NCI-H2081 (cell line): ENCODE measurements at places on chromosomes 5 and 9.
A peak's percentile ranks its signal among the peaks of the same experiment; 100 is the strongest.

- DNase-seq: no peak
These were observed 1037.1 kb upstream of the NUDT12 start for GRCh38 chr5:104599726-104600125.

GRCh38 chr5:6718161-6718681, 5.0 kb downstream of the TENT4A start:
- no peak for DNase-seq

DNA sequence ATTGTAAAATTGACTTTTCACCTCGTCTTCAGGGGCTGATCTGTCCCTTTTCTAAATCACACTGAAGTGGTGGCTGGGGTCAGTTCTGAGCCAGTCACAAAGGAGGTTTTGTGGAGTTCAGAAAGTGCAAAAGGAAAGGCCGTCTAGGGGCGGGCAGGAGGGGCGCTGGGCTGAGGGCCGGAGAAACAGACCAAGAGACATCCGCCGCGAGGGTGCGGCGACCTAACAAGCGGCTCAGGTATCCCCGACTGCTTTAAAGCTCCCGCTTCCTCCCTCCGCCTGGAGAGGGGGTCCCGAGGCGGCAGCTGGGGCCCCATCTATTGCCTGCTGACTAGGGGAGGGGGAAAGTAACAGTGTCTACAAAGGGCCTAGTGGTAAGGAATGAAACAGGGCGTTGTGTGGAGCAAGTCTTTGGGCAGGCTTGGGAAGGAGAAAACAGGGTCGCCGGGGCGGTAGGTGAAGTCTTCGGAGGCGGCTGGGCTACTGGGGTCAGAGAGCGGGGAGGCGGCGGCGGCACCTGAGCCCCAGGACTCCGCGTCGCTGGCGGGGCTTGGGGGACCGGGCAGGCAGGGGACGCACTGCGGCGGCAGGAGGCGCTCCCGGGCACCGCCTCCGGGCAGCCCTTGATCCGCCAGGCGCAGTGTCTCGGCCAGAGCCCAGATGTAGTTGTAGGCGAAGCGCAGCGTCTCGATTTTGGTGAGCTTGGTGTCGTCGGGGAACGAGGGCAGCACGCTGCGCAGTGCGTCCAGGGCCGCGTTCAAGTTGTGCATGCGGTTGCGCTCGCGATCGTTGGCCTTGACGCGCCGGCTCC, 950 bp downstream of the NEUROG1 start:
- no peak for DNase-seq

- no peak for DNase-seq
These were observed 149.3 kb upstream of the MTAP start for GRCh38 chr9:21653091-21653490.

GRCh38 chr9:129391221-129391661, 213.2 kb upstream of the IER5L start:
- no peak for DNase-seq

- DNase-seq: no peak
These were observed 72.8 kb downstream of the WWC1 start for GRCh38 chr5:168364151-168364661.

DNA sequence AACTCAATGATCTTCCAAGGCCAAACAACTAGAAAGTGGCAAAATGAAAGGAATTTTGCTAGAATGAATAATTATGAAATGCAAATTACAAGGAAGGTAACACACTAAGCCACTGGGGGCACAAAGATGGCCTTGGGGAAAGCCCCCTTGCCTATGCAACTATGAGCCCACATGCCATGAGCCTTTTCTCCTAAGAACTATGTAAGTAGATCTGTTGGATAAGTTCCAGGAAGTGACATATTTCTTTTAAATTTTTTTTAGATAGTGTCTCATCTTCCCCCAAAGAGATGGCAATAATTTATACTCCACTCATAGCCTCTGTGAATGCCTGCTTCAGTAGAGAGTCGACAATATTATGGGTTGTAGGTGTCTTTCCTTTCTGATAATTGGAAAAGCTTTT, 257.8 kb downstream of the AUH start:
- no peak for DNase-seq

GRCh38 chr5:150731669-150732242, 27.1 kb downstream of the DCTN4 start:
- DNase-seq: no peak

GRCh38 chr5:58871648-58872242, 288.9 kb downstream of the RAB3C start:
- DNase-seq: peak; percentile 25

- no peak for DNase-seq
These were observed 876.3 kb upstream of the CTNND2 start for GRCh38 chr5:12780536-12780935.

GRCh38 chr9:29212397-29213387, 1639.4 kb upstream of the C9orf72 start:
- peak; percentile 67 for DNase-seq

GRCh38 chr5:124825250-124825982, 79.0 kb upstream of the ZNF608 start:
- DNase-seq: no peak

GRCh38 chr5:2746561-2747032, 4.9 kb downstream of the IRX2 start:
- no peak for DNase-seq

DNA sequence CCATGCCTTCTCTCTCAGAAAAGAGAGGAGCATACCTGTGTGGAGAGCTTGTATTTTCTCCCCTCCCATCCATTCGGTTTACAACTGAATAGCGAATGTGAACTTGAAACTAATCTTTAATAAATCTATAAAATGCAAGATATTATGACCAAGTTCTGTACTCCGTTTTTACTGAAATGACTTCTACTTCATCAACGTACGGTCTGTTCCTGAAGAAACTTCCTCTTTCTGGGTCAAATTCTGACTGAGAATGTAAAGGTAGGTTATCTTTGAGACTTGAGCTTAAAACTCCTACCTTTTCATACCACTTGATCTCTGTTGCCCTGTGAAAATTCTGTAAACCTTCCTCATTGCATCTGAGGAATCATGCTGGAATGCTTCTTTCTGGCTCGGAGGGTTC, 4.2 kb upstream of the CTNNAL1 start:
- no peak for DNase-seq

GRCh38 chr9:109256336-109256735, 64.5 kb downstream of the EPB41L4B start:
- no peak for DNase-seq

- no peak for DNase-seq
These were observed 221.6 kb downstream of the MAT2B start for GRCh38 chr5:163727028-163727427.

DNA sequence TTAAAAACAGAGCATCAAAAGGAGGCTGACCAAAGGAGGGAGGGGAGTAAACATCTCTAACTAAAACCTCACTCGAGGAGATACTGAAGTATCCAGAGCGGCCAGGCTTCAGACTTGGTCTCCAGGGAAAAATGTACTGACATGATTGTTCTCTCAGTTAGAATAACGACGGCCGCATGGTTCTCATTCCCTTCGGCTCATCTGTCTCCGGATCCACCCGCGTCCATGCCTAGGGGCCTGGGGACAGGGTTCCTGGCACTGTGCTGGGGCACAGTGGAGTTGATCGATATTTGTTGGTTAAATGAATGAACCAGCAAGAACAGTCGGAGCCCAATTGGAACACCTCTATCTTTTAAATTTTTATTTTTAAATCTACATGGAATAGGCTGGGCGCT, 167.1 kb upstream of the PHYKPL start:
- no peak for DNase-seq

DNA sequence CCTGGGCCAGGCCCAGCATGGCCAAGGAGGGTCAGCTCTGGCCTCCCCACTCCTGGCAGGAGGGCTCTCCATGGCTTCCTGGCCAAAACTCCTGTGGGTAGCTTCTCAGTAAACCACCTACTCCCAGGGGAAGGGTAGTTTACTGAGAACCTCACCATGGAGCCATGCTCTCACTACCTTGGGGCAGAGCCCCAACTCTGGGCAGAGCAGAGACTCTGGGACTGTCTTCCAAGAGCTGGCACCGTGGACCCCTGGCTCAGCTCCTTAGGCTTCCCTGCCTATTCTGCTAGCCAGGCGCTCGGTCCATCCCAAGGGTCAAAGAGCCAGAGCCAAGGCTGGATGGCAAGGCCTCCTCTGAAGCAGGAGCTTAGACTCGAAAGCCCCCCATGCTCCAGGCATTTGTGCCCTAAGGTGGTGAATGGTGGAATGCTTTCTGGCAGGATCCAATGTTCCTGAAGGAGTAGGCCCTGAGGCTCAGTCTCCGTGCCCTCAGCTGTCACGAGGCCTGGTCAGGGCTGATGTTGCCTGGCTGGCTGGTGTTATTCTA, 19.6 kb downstream of the TCF7 start:
- no peak for DNase-seq

DNA sequence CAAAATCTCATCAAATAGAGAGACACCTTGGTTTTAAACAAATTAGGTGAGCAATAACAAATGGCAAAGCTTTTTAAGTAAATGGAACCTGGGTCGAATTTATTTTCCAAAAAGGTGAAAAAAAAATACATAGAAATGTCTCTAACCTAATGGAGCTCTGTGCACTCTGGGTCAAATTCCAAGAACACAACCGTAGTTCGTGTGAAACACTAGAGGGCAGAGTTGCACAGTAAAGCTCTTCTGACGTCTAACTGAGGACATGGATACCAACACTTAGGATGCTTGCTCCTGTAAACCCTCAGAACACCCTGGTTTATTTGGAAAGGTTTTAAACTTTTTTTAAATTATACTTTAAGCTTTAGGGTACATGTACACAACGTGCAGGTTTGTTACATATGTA, 18.9 kb downstream of the MARCHF11 start:
- peak; percentile 86 for DNase-seq

GRCh38 chr5:73253047-73253660, 80.2 kb downstream of the TMEM174 start:
- no peak for DNase-seq

GRCh38 chr9:135455401-135456030, 24.1 kb upstream of the PPP1R26 start:
- no peak for DNase-seq

DNA sequence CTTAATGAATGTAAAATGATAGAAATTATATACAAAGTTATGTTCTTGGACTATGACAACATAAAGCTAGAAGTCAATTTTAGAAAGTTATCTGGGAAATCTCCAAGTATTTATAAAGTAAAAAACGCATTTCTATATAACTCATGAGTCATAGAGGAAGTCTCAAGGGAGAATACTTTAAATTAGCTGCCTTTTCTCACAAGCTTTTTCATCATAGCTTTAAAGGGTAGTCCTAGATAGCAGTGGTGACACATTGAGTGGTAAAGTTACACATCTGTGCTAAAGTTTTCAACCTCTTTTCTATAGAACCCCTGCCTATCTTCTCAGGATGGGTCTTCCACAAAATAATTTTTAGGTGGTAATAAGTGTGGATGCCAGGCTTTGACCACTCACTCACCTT, 598.3 kb upstream of the FAM174A start:
- no peak for DNase-seq

DNA sequence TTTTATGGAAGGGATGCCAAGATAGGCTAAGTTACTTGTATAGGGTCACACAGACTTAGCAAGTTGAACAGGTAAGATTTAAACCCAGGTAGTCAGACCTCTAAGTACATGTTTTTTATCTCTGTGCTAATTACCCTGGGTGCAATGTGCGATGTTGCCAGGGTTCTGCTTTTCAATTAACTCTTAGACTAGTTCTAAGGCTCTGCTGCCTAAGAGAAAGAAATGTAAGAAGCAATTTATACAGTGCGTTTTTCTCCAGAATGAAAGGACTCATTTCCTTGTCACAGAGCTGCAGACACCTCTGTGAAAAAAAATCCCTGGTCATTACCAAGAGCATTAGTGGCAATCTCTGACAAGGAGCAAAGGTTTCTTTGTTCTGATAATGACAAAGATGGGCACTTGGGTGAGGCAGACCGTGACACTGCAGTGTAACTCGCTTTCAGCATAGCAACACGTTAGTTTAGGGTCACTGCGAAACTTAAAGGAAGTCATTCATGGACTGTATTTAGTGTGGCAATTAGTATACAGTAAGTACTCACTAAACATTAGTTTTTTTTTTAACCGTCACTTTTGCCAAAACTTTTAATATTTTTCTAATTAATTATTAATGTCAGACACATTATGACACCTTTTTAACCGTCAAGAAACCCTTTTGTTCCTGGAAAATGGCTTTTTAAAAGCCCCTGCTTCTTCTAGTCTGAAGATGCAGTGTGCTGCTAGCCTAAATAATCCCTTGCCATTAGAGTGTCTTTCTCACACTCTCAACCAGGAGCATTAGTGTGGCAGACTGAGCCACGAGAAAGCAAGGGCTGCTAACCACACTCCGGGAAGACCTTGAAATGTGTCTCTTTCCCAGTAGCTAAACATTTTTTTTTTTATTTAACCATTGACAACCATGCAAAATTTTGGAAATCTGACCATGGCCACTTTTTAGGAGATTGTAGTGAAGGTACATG, 520.0 kb upstream of the C9orf72 start:
- DNase-seq: no peak

GRCh38 chr5:15844871-15845270, 334.7 kb downstream of the MARCHF11 start:
- no peak for DNase-seq

- no peak for DNase-seq
These were observed 300.0 kb upstream of the VLDLR start for GRCh38 chr9:2321523-2322148.

GRCh38 chr9:116468369-116468768, 218.7 kb upstream of the TRIM32 start:
- no peak for DNase-seq
